GM10248 (cell line): ENCODE measurements at places on chromosomes 5 and 9.

- DNase-seq: no peak
These were observed 24.7 kb upstream of the GABRA6 start for GRCh38 chr5:161660806-161661205.

DNA sequence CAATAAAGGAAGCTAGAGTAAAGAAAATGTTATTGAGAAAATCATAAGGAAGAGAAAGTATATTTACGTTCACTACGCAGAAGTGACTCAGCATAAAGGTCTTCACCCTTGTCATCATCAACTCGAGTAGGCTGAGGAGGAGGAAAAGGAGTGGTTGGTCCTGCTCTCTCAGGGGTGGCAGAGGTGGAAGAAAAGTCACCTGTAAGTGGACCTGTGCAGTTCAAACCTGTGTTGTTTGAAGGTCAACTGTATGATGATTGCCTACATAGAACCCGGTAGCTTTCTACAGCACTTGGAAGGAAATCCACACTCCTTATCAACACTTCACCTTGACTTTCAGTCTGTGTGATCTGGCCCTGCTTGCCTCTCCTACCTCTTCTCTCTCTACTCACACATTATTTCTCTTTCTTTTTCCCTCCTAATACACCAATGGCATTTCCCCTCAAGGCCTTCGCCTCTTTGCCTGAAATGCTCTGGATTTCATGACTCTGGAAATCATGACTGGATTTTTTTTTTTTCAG, 109.3 kb upstream of the CPEB4 start:
- DNase-seq: no peak

DNA sequence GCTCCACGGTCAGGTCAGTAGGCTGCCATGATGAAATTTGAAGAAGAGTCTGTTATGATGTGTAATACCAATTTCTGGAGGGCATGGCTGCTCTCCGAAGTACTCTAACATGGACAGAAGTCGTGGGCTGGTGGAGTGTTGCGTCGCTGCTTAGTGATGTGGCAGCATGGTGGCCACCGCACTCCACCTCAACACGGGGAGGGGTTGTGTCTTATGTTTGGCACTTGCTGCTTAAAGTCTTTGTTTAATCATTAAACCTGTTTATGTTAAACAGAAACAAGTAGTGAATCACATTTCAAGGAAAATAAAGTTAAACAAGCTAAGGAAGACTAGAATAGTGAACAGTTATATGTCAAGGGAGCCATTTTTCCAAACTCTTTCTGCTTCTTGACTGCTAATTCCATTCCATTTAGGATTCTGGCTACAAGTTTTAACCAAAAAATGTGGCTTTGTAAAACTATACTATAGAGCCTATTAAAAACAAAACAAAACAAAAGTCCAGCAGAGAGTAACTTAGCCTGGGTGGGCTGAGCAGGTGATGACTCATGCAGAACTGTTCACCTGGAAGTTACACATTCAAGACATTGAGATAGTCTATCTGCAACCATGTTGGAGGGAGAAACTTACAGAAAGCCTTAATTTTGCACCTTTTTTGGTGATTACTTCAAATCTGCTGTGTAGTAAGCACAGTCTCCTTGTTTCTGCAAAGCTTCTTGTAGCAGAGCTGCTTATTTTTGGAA, 9.5 kb downstream of the HABP4 start:
- DNase-seq: no peak

GRCh38 chr5:37316027-37316426, 54.9 kb downstream of the NUP155 start:
- no peak for DNase-seq

DNA sequence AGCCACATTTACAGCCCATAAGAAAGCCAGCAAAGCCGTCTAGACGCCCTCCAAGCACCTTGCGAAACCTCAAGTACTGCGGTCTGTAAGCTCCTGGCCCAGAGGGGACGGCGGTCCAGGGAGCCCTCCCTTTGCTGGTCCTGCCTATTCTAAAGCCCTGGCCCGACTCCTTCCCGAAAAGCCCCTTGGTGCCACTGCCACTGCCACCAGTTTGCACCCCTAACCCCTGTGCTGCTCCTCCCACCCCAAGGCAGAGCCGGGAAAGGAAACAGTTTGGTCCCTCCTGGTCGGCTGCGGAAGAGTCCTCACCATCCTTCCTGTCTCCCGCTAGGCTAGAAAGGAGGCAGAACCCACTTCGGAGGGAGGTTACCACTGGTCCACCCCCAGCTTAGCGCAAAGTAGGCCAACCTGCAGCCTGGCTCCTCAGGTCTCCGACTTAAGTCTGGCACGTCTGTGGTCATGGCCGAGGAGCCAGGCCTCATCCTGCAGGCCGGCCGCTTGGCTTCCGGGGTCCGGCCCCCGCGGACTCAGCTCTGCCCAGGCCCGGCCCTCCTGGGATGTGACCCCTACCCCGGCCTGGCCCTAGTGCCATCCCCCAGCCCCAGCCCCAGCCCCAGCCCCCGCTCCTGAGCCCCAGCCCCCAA, 916 bp downstream of the TOR1A start:
- peak; percentile 45 for DNase-seq

DNA sequence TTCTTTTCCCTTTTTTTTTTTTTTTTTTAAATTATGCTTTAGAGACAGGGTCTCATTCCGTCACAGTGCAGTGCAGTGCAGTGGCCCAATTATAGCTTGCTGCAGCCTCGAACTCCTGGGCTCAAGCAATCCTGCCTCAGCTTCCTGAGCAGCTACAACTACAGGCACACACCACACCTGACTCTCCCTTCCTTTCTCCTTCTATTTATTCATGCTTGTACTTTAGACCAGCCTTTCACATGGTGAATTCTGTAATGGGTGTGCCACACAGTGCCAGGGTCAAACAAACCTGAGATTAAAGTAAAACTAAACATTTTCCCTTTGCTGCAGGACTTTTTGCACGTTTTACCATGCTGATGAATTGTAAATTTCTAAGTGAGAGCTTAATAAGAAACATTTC, 8.0 kb downstream of the SH3RF2 start:
- no peak for DNase-seq

DNA sequence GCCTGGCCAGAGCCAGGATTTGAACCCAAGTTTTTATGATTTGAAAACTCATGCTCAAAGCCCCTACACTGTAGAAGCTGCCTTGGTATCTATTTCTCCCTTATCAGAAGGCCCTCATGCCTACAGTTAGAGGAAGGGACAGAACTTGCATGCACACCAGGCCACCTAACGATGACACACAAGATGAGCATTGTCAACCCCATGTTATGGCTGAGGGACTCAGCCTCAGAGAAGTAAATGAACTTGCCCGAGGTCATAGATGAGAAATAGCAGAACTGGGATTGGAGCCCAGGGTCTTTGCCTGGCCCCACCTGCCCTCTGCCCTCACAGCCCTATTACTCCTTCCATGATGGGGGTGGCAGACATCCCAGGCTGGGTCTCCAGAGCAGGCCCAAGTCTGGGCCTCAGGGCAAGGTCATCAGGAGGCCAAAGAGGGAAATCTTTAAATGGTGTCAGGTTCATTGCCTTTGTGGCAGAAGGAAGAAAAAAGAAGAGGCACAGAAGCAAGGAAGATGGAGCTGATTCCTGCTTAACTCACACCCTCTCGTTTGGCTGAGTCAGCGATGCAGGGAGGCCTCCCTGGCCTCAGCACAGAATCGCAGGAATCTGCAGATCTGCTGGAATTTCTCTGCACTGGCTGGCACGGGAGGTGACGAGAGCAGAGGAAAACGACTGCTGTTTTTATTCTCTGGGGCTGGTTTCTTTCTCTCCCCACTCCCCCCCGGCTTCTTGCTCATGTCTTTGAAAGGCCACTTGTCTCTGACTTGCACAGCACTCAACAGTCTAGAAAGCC, 20.6 kb upstream of the CRB2 start:
- DNase-seq: no peak

DNA sequence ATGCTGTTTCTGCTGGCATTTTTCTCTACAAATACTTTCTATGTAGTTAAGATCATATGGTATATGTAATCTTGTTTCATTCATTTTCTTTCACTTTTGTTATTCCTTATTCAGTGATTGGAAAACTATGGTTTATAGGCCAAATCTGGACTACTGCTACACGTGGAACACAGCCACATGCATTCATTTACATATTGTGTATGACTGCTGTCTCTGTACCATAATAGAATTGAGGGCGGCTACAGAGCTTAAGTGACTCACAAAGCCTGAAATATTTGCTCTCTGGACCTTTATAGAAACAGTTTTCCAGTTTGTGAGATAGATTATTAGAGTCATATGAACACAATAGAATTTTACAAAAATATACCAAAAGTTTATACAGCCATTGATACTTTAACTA, 133.6 kb upstream of the CDKN2B start:
- DNase-seq: no peak

DNA sequence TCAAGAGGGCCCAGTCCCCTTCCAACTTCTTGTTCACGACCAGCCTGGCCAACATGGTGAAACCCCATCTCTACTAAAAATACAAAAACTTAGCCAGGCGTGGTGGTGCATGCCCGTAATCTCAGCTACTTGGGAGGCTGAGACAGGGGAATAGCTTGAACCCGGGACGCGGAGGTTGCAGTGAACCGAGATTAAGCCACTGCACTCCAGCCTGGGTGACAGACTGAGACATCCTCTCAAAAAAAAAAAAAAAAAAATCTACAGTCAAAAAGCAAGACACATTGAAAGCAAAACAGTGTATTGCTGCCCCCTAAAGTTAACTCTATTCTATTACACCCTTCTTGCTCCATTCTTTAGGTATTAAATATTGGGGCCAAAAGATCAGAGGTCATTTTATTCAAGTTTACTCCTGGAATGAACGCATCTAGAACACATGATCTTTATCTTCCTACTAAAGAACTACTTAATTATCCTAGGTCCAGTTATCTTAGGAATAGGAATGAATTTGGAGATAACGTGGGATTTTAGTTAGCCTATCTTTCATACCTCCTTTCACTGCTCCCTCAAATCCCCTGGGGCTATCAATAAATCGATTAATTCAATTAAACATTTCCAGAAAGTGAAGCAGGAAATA, 2.4 kb downstream of the ATG12 start:
- peak; percentile 47 for DNase-seq

DNA sequence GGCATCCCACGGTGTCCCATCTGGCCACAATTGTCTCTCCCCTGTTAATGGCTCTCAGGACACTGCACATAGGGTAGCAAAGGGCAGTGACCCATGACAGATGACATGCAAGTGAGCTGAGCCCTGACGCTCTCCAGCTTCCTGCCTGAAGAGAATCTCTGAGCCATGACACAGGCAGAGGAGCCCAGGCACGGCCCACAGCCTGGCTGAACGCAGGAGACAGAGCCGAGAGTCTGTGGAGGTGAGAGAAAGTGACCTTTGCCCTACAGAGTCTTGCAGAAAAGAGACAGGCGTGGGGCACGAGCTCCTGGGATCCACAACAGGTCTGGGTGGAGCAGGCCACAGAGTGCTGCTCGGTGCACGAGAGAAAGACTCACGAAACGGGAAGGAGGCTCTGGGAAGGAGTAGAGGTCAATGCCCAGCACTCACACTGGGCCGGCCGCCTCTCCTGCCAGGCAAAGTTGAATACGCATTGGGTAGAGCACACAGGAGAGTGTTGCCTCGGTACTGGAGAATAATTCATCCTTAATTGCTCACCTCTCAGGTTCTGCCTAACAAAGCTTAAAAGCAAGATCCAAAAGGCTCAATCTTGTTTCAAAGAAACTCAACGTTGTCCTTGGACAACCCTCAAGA, 90.3 kb downstream of the MRPL36 start:
- no peak for DNase-seq

GRCh38 chr9:71144495-71144894, 23.1 kb upstream of the TRPM3 start:
- no peak for DNase-seq

DNA sequence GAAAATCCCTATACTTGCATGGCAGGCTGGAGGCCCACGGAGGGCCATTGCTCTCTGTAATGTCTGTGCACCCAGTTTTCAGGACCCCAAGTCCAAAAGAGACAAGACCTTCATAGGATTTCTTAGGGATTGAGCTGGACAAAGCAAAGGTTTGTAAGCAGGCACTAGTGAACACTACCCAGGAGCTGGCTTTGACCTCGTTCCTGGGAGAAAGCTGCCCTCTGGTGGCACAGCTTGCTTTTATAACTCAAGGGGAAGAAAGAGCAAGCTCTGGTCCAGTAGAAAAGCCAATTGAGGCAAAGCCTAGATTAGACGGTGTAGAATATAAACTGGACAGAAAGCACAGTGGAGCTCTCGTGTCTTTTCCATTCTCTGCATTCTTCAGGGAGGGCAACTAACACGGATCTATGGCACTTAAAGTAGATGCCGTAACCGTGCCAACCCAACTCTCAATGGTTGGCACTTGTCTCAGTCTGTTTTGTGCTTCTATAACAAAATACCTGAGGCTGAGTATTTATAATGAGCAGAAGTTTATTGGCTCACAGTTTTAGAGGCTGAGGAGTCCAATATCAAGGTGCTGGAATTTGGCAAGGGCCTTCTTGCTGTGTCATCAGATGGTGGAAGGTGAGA, 7.9 kb downstream of the GABRP start:
- peak; percentile 52 for DNase-seq

DNA sequence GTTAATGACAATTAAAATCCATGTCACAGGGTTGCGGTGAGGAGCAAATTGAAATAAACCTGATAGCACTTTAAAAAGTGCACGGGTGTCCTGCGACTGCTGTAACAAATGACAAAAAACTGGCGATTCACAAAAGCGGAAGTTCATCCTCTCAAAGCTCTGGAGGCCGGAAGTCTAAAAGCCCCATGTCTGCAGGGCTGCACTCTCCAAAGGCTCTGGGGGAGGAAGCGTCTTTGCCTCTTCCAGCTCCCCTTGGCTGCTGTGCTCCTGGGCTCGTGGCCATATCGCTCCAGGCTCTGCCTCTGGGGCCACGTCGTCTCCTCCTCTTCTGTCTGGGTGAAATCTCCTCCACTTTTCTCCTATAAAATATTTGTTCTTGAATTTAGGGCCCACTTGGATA, 273.9 kb upstream of the IRX2 start:
- DNase-seq: no peak

- no peak for DNase-seq
These were observed 31.0 kb upstream of the ZFR start for GRCh38 chr5:32475334-32476097.

DNA sequence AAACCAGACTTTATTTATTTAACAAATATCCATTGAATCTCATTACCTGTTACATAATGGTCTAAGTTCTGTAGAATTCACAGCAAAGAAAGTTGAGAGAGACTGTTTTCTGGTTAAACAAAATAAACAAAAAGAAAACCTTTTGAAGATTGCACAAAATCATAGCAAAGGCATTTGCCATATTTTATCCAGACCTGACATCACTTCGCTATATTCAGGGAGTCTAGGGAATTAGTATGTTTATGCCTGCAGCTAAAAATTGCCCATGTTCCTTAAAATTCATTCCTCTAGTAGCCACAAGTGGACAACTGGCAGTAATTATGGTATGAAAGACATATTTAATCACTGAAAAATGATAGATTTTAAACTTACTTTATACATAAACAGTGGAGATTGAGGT, 577.0 kb upstream of the DAB2 start:
- no peak for DNase-seq

DNA sequence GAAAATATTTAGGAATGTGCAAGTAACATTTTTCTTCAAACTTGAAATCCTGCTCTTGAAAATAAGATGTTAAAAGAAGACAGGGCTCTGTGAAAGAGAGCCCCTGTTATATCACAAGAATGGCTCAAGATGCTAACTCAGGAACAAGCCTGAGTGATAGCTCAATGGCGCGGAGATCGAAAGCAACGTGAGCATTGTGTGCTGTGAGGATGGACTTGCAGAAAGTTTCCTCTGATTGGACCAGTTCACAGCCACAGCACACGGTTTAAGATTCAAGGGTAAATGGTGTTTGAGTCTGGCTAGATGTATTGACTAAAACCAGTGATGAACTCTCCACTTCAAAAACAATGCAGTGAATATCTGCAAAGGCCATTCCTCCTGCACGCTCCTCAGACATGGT, 2387.0 kb downstream of the MAT2B start:
- no peak for DNase-seq

- DNase-seq: no peak
These were observed 619.9 kb downstream of the KIF4B start for GRCh38 chr5:155633338-155633957.
